Dermis blood vessel endothelial cell (primary cell): ENCODE measurements at places on chromosomes 3 and 15. TPM values are rescaled to one million over a fixed set of nuclear protein-coding genes. Genes with fewer than 3 reads are reported as not detected.

Gene IQCB1
- total RNA-seq, result 10.6 and 15.5 TPM in 2 replicates

DNA sequence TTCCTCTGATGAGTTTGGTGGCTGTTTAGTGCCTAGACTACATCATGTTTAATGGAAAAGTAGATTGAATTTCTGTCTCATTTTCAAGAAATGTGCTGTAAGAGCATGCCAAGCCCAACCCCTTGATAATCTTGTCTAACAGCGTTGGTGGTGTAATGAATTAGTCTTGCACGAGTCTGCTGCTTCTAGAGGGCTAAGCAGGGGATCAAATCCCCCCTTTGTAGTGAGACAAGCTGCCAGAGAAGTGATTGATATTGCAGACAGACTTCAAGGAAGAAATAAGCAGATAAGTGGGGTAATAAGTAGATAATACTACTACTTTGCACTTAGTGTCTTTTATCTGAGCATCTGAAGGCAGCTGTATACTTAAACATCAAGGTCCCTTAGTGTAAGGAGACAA lies 141.4 kb downstream of the TP63 start:
- DNase-seq, result no peak

GRCh38 chr15:26720546-26720945 lies 52.3 kb downstream of the GABRB3 start:
- no peak for DNase-seq

- DNase-seq, result no peak
Observed at GRCh38 chr3:139619484-139619883, 58.3 kb downstream of the NMNAT3 start.

Gene H1-8
- not detected in 2 replicates for total RNA-seq

Gene SYNPR
- total RNA-seq, result not detected in 2 replicates

DNA sequence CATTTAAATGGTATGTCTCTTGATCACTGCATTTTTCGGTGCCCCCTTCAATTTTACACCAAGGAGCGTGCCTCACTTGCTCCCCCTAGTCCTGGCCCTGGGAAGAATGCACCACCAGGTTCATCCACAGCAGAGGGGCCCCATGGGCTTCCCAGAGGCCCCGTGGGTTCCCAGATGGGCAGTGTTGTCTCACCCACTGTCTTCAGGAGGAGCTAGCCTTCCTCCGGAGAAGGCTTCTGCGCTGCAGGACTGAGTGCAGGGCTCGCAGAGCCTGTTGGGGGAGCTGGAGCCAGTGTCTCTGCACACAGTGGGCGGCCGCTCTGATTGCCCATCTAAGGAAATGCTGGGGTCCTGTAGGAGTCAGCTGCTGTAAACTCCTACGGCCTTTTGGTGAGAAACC lies 45.9 kb downstream of the POLR2M start:
- peak; percentile 9 for DNase-seq

Gene GCNT3
- 0.17 TPM in 1 of 2 replicates, not detected in the other for total RNA-seq

GRCh38 chr3:88142094-88142624 lies 7.6 kb upstream of the C3orf38 start:
- DNase-seq, result no peak

DNA sequence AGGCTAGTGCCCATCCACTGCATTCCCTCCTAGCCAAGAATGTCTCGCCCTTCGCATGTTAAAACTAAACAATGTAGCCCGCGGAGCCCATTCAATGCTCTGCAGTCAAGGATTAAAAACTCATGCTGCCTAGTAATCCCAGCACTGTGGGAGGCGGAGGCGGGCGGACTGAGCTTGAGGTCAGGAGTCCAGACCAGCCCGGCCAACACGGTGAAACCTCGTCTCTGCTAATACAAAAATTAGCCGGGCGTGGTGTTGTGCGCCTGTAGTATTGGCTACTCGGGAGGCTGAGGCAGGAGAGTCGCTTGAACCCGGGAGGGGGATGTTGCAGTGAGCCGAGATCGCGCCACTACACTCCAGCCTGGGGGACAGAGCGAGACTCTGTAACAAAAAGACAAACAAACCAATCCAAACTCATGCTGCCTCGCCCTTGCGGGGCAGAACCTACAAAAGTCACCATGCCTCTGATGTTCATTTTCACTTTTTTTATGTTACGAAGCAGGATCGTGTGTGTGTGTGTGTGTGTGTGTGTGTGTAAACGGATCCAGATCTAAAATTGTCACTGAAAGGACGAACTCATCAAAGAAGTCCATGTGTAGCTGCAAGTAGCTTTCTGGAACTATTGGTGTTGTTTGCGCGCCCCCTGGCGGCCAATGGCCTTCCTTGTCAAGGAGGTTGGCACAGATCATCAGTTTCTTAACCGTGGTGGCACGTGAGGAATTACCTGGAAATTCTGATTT lies 54.8 kb upstream of the SPESP1 start:
- peak; percentile 95 for DNase-seq

GRCh38 chr15:75063338-75063737 lies 39.9 kb downstream of the PPCDC start:
- DNase-seq, result no peak

GRCh38 chr3:190577225-190577624 lies 63.3 kb downstream of the IL1RAP start:
- no peak for DNase-seq

DNA sequence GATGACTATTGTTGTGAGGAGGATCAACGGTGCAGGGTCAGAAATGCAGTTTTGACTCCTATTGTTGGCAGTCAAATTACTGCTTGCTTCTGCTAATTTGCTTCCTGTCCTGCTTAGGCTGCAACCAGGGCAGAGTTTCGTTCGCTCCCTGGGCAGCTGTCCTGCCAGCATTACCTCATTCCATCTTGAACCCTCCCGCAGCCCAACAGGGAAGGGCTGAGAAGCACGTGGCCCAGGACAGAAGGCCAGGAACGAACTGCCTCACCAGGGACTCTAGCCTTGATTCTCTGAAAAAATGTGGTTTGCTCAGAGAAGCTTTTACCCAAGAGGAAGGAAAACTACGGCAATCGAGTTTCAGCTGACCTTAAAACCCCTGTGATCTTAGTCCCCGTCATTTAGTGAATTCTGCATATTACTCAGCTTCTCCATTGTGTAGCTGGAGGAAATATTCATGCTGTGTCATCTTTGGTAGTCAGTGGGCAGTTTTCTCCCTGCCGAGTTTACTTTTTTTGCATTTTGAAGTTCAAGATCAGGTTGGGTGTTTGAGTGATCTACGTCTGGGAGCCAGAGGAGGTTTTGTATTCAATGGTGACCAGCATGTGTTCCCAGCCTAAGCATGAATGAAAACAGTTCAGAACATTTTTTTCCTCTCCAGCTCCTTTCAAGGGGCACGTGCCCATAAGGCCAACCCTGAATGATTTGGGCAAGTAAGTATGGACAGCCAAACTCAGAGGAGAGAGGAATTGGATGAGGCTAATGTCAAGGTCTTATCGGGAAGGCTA lies 23.0 kb downstream of the TLNRD1 start:
- peak; percentile 93 for DNase-seq

DNA sequence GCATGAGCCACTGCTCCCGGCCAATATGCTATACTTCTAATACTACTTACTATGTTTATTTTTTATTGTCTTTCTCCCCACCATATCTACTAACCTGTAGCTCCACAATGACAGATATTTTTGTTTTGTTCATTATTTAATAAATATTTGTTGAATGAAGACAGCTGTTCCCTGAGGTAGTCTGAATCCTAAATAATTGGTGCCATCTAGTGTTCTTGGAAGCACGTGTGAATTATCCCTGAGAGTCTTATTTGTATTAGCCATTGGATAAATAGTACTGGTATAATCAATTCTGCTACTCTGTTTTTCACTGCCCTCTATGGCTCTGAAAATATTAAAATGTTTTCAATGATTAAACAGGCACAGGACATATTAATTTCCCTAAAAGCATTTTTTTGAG lies 5.6 kb upstream of the APPL1 start:
- DNase-seq, result peak; percentile 47

Gene PCSK6
- total RNA-seq, result 24.0 and 24.8 TPM in 2 replicates

Gene GUCA1C
- total RNA-seq, result 0.19 TPM in 1 of 2 replicates, not detected in the other

- peak; percentile 62 for DNase-seq
Observed at GRCh38 chr3:19885468-19885867, 48.5 kb downstream of the EFHB start.

DNA sequence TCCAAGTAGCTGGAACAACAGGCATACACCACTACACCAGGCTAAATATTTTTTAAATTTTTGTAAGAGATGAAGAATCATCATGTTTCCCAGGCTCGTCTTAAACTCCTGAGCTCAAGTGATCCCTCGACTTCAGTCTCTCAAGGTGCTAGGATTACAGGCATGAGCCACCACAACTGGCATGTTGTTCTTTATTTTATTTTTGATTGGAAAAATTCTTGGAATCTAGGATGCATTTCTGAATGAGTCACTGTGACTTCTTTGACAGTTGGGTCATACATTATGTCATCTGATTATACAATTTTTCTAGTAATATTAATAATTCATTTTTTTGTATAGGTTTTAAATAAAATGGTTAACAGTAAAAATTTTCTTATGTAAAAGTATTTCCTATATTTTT lies 870.2 kb downstream of the SI start:
- DNase-seq, result no peak

DNA sequence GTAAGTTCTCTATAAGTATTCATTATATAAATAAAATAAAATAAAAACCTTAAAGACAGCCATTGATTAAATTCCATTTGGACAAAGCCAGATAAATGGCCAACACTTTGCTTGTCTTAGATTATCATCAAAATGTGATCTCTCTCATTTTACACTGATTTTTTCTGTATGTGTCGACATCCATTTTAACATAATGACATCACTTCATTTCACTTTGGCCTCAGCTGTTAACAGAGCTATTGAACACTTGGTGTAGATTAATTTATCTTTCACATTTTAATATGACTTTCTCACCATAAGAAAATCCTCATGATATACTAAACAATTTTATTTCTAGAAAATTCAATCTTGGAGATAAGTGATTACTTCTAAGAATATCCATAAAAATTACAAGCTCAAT lies 198.1 kb downstream of the MECOM start:
- no peak for DNase-seq

- DNase-seq, result peak; percentile 56
Observed at GRCh38 chr3:19947549-19948225, 790 bp downstream of the RAB5A start.

DNA sequence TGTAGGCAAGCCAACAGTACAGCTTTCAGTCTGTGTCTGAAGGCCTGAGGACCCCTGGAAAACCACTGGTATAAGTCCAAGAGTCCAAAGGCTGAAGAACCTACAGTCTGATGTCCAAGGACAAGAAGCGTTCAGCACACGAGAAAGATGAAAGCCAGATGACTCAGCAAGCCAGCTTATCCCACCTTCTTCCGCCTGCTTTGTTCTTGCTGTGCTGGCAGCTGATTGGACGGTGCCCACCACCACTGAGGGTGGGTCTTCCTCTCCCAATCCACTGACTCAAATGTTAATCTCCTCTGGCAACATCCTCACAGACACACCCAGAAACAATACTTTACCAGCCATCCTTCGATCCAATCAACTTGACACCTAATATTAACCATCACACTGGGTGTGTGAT lies 59.0 kb upstream of the PDZRN3 start:
- DNase-seq, result no peak

DNA sequence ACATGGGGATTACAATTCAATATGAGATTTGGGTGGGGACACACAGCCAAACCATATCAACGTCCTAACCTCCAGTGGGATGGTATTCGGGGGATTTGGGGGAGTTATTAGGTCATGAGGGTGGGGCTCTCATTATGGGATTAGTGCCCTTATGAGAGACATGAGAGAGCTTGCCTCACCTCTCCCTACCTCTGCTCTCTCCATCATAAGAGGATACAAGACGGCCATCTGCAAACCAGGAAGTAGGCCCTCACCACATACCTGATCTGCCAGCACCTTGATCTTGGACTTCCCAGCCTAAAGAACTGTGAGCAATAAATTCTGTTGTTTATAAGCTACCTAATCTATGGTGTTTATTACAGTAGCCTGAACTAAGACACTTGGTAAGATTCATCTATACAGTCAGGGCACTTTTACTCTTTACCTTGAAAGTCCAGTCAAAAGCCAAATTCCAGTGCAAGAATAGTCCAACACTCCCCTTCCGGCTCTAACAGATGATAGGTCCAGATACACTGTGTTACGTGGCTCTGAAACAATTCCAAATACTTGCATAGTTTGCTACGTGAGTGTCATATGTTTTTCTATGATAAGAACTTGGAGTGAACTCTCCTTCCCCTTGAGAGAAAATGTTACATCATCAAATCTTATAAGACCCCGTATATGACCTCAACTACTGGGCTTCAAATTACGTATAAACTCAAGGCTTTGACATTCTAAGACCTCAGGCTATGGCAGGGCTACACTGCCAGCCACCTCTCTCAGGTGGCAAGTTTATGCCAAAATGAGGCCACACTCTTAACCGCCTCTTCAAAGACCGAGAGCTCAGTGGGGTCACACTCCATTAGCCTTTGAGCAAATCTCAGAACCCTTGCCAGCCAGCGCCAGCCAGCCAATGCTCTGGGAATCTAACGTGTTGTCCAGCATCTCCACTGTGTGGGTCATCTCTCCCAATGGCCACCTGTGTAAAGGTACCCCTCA lies 129.9 kb downstream of the XXYLT1 start:
- DNase-seq, result peak; percentile 83

GRCh38 chr3:128322030-128323022 lies 144.4 kb downstream of the DNAJB8 start:
- DNase-seq, result peak; percentile 79

Gene TLR9
- under 0.01 TPM in 1 of 2 replicates, not detected in the other for total RNA-seq

DNA sequence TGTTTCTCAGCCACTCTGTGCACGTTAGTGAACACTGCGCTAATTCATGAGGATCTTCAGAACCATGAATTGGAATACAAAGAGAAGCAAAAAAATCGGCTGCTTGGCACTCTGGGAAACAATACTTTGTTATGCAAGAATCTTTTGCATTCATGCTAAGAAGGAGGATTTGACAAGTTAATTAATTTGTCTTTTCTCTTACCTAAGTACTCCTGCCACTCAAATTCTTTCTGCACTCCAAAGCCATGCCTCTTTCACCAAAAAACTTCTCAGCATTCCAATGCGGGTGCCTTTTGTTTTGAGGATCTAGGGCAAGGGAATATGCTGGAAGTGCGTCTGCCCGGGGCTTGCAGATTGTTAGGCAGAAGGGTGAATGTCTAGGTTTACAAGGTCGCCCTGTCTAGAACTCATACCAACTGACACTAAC lies 11.3 kb upstream of the KAT2B start:
- no peak for DNase-seq

GRCh38 chr3:113783980-113784379 lies 37.1 kb downstream of the ATP6V1A start:
- peak; percentile 90 for DNase-seq

Gene HYAL1
- total RNA-seq, result 11.4 and 30.6 TPM in 2 replicates

Gene ACKR4
- 0.85 and 0.93 TPM in 2 replicates for total RNA-seq

Gene GRAMD1C
- total RNA-seq, result 58.2 and 65.7 TPM in 2 replicates

- DNase-seq, result no peak
Observed at GRCh38 chr3:66744521-66744920, 243.7 kb upstream of the LRIG1 start.
